GM03348 (cell line): ENCODE measurements at places on chromosomes 3 and 15.

DNA sequence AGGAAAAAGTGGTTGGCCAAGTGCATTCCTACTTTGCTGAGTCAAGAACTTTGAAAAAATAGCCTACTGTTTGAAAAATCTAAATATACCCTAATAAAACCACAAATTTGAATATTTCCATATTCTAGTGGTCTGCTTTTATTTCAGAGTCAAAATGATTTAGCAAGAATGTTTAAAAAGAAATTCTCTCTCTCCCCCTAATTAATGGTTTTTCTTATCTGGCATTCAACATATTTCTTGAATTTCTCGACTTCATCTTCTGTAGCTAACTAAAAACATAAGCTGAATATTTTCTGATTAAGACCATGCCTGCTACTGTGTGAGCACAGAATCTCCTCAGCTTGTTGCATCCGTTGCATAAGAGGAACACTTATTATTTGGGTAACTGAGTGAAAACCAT lies 563.5 kb upstream of the TBL1XR1 start:
- DNase-seq, result peak; percentile 42

DNA sequence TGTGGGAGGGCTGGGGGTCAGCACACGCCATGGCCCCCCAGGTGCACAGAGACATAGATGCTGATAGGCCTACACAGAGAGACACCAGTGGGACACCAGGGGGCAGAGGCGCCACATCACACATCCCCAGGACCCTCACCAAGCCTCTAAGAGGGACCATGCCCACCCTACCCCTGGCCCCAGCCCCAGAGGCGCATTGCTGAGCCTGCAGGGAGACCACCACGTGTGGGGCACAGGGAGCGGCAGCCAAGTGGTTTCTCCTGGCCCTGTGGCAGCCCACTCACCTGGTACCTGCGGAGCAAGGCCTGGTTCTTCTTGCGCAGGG lies 1.2 kb downstream of the CCDC9B start:
- peak; percentile 23 for DNase-seq

DNA sequence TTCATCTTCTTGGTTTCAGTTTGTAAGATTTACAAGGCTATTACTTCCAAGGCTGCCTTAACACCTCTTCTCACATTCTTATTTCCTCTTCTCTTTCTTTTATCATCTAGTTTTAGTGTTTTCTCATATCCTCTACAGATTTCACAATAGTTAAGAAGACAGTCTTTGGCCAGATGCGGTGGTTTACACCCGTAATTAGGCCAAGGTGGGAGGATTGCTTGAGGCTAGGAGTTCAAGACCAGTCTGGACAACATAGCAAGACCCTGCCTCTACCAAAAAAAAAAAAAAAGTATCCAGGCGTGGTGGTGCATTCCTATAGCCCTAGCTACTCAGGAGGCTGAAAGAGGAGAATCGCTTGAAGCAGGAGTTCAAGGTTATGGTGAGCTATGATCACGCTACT lies 3.5 kb upstream of the ALDH1A2 start:
- DNase-seq, result no peak

DNA sequence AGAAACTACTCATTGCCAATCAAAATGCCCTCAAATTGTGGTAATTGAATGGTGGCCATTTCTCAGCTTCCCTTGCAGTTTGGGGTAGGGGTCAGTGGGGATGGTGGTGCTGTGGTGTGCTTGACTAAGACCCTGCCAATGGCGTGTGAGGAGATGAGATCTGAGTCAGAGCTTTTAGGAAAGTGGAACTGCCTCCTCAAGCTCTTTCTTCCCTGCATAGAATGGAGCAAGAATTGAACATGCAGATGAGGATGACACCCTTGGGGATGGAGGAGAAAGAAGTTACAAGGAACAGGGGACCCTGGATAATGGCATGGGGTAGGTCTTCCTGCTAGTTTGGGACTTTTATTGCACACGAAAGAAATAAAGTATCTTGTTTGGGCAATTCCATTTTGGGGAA lies 188.0 kb downstream of the PEX5L start:
- no peak for DNase-seq

- DNase-seq, result peak; percentile 94
Observed at GRCh38 chr3:54951405-54951804, 23.5 kb upstream of the LRTM1 start.

GRCh38 chr15:35567392-35567791 lies 21.4 kb upstream of the DPH6 start:
- no peak for DNase-seq

DNA sequence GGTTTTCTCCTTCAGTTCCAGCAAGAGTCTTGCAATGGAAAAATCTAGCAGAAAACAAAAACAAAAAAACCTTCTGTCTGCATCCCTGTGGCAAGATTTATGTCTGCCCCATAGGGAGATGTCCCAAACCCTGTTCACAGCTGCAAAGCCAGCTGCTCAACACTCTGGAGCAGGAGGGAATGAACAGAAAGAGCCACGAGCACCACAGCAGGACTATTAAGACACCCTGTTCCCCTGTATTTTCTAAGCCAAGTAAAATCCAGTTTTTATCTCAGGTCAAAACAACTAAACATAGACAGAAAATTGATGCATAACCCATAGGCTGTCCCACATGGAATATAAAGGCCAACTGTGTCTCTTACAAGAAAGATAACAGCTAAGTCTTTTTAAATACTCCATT lies 357.9 kb downstream of the LSAMP start:
- no peak for DNase-seq

GRCh38 chr15:85492406-85492805 lies 112.0 kb downstream of the AKAP13 start:
- DNase-seq, result no peak

DNA sequence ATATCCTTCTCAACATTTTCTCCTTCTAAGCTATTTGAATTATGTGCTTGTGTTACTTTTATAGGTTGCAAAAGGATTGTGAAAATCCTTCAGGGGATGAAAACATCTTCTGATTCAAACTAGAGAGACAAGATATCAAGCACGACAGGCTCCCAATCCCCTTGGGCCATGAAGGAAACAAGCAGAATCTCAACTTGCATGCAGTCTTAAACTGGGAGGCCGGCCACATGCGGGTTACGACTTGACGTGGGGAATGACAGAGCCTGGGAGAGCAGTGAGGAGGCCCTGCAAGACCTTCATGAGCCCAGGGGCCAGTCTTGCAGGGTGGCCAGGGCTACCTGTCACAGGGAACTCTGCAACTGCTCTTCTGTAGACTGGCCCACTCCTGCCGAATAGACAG lies 94.4 kb downstream of the SCN11A start:
- no peak for DNase-seq

GRCh38 chr3:4672725-4673275 lies 179.7 kb downstream of the ITPR1 start:
- DNase-seq, result no peak
